Hair follicular keratinocyte (primary cell): ENCODE measurements at places on chromosomes 1 and 21. TPM values are rescaled to one million over a fixed set of nuclear protein-coding genes. Genes with fewer than 3 reads are reported as not detected.

Gene PLA2G2D
- total RNA-seq, result not detected in 2 replicates

Gene DCDC2B
- not detected in 2 replicates for total RNA-seq

Gene CLCA4
- 0.15 and 0.16 TPM in 2 replicates for total RNA-seq

Gene LRRC7
- total RNA-seq, result not detected in 2 replicates

Gene MNDA
- total RNA-seq, result not detected in 2 replicates

Gene CALML6
- total RNA-seq, result not detected in 2 replicates

Gene LCE1F
- total RNA-seq, result not detected in 2 replicates

Gene UBE2G2
- 41.7 and 46.1 TPM in 2 replicates for total RNA-seq

Gene KIAA0040
- total RNA-seq, result 39.3 and 54.7 TPM in 2 replicates

Gene FBLIM1
- 154 and 198 TPM in 2 replicates for total RNA-seq

Gene EPHB2
- total RNA-seq, result 5.8 and 20.5 TPM in 2 replicates

Gene TLR5
- total RNA-seq, result 0.08 and 0.27 TPM in 2 replicates

Gene IFNLR1
- total RNA-seq, result 5.3 and 6.7 TPM in 2 replicates

Gene DNAJC16
- 8.2 and 12.2 TPM in 2 replicates for total RNA-seq

Gene NOS1AP
- 0.08 TPM in 1 of 2 replicates, not detected in the other for total RNA-seq

Gene C1QA
- total RNA-seq, result not detected in 2 replicates

Gene SPRR4
- total RNA-seq, result not detected in 2 replicates

Gene BARHL2
- not detected in 2 replicates for total RNA-seq

Gene TEKT2
- 0.08 and 0.16 TPM in 2 replicates for total RNA-seq

Gene TNFRSF4
- not detected in 2 replicates for total RNA-seq
